Fibroblast of lung (primary cell): ENCODE measurements at places on chromosomes 6 and 20. TPM values are rescaled to one million over a fixed set of nuclear protein-coding genes. Genes with fewer than 3 reads are reported as not detected.

Gene RNF182
- 2.5 and 2.6 TPM in 2 replicates for total RNA-seq

Gene MAP3K5
- 45.2 and 62.6 TPM in 2 replicates for total RNA-seq

Gene METTL24
- 2.6 TPM in 2 replicates for total RNA-seq

Gene FABP7
- total RNA-seq = not detected in 2 replicates

Gene SRSF6
- 34.9 and 37.8 TPM in 2 replicates for total RNA-seq

Gene LGSN
- under 0.01 TPM in 1 of 2 replicates, not detected in the other for total RNA-seq

Gene RSPO3
- 12.4 and 15.4 TPM in 2 replicates for total RNA-seq

Gene ADGRF5
- total RNA-seq = under 0.01 and 0.26 TPM in 2 replicates

Gene CDH4
- total RNA-seq = 2.3 and 4.8 TPM in 2 replicates

Gene ALDH8A1
- 0.26 and 0.50 TPM in 2 replicates for total RNA-seq

Gene LAMA2
- total RNA-seq = 57.8 and 67.5 TPM in 2 replicates

Gene AKAP12
- 65.5 and 68.5 TPM in 2 replicates for total RNA-seq

Gene BYSL
- 13.7 and 14.9 TPM in 2 replicates for total RNA-seq

Gene COL11A2
- total RNA-seq = 0.17 and 0.26 TPM in 2 replicates

Gene SIM1
- total RNA-seq = not detected in 2 replicates

Gene UBE3D
- total RNA-seq = 5.6 and 6.7 TPM in 2 replicates

Gene KHDRBS2
- total RNA-seq = not detected in 2 replicates

Gene YIPF3
- 83.7 and 106 TPM in 2 replicates for total RNA-seq

Gene RAB44
- total RNA-seq = under 0.01 TPM in 2 replicates

Gene GNMT
- total RNA-seq = not detected in 2 replicates

Gene OR2J3
- total RNA-seq = not detected in 2 replicates

Gene TNNC2
- total RNA-seq = 1.3 and 1.8 TPM in 2 replicates

Gene KIF25
- 0.26 and 0.33 TPM in 2 replicates for total RNA-seq

Gene RIPOR3
- total RNA-seq = 4.1 and 4.9 TPM in 2 replicates

Gene TINAG
- total RNA-seq = not detected in 2 replicates

Gene PAX1
- not detected in 2 replicates for total RNA-seq

Gene DAAM2
- 25.9 and 41.5 TPM in 2 replicates for total RNA-seq

Gene PACSIN1
- total RNA-seq = under 0.01 TPM in 1 of 2 replicates, not detected in the other

Gene C20orf202
- total RNA-seq = under 0.01 TPM in 1 of 2 replicates, not detected in the other

Gene HEY2
- not detected in 2 replicates for total RNA-seq

Gene SIRPD
- not detected in 2 replicates for total RNA-seq

Gene DNAAF9
- 11.8 and 19.2 TPM in 2 replicates for total RNA-seq

Gene BMP5
- total RNA-seq = 1.0 and 1.5 TPM in 2 replicates

Gene MOCS1
- 16.7 and 21.8 TPM in 2 replicates for total RNA-seq
